Posterior vena cava (tissue), 2 donors: ENCODE measurements at places on chromosomes 5 and 9.

DNA sequence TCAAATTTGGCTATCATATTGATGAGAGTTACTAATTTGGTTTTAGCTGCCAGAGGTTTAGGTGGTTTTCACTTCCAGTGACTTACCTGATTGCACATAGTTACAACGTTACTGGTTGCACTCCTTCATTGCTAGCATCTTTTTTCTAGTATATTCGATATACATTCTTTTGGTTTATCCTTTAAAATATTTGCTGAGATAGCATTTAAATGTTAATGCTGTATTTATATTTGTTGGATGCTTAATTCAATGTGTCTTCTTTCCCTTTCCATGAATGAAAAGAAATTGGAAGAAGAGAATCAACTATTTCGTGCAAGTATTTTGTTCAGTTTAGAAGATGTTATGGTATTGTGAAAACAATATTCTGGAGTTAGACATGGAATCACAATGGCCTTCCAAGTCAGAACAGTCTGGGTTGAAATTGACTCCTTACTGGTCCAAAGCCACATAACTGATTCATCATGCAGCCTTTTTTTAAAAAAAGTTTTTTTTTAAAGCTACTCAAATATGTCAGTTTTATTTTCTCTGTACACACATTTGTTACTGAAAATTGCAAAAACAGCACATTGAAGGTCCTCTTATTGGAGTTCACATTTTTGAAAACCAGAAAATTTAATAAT, 2.2 kb downstream of the SPIN1 start:
- no peak for DNase-seq

DNA sequence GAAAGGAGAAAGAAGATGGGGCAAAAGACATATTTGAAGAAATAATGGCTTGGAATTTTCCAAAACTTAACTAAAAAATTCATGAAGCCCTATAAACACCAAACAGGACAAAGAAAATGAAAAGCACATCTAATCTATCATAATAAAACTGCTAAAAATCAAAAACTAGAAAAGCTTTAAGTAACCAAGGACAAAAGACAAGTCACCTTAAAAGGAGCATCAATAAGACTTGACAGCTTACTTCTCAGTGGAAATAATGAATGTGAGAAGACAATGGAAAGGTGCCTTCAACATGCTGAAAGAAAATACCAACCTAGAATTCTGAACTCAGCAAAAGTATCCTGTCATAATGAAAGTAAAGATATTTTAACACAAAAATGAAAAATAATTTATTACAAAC, 27.0 kb downstream of the GTF3C4 start:
- DNase-seq: no peak

- DNase-seq: no peak
Measured at GRCh38 chr5:66351813-66352212, 207.7 kb downstream of the SREK1 start.

GRCh38 chr9:107869111-107869510, 379.5 kb upstream of the KLF4 start:
- no peak for DNase-seq
